ENCODE measurements at places on chromosomes 4 and X.

DNA sequence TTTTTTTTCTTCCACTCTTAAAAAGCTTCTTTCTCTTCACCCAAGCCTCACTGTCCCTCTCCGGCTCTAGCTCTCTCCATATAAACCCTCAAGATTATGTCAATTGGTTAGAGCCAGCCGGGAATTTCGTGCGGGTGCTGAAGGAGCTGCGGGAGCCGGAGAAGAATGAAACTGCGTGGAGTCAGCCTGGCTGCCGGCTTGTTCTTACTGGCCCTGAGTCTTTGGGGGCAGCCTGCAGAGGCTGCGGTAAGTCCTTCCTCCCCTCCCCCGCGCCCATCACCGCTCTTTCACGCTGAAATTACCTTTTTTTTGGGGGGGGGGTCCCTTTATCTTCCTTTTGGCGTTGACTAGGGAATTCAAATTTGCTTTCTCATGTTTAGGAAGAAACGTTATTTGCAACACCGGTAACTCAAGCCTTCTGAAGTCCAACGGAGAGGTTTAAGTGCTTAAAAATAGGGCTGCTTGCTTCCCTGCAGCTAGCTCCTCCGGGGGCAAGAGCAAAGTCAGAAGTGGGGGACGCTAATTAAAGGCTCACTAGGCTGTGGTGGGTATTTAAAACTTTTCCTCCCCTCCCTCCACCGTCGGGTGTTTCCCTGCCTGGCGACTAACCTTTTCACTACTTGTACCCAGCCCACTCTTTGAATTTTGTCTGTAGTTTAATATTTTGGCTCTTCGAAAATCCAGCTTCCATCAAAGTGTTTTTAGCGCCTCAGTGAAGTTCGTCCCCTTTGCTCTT, 491 bp downstream of the COL4A5 start:
- no peak for DNase-seq

- no peak for DNase-seq
Measured at GRCh38 chrX:9488586-9488985, 23.7 kb downstream of the TBL1X start.

DNA sequence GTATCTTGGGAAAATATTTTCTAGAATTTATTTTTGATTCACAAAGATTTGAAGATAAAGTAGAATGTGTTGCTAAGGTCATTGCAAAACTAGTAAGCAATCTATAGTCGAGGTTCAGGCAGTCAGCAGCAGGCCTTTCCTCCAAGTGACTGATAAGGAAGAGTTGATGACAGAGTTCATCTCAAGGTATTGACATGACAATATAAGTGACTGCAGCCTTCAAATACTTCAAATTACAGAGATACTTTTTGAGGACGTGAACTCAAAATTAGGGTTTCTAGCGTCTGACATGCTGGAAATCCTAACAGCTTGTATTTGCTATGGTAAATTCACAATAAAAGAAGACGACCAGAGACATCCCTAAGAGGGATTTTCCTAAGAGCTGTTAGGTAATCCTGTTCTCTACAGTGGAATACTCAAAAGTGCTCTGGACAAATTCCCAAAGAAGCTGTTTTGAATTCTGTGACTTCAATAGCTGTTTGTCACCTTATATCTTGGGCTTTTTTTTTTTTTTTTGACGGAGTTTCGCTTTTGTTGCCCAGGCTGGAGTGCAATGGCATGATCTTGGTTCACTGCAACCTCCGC, 7.4 kb downstream of the ARHGAP10 start:
- no peak for DNase-seq

GRCh38 chr4:29066861-29067260, 1653.3 kb upstream of the PCDH7 start:
- no peak for DNase-seq

- no peak for DNase-seq
Measured at GRCh38 chr4:188370777-188371176, 231.5 kb downstream of the TRIML1 start.

GRCh38 chrX:133674726-133675470, 259.6 kb upstream of the GPC4 start:
- no peak for DNase-seq

DNA sequence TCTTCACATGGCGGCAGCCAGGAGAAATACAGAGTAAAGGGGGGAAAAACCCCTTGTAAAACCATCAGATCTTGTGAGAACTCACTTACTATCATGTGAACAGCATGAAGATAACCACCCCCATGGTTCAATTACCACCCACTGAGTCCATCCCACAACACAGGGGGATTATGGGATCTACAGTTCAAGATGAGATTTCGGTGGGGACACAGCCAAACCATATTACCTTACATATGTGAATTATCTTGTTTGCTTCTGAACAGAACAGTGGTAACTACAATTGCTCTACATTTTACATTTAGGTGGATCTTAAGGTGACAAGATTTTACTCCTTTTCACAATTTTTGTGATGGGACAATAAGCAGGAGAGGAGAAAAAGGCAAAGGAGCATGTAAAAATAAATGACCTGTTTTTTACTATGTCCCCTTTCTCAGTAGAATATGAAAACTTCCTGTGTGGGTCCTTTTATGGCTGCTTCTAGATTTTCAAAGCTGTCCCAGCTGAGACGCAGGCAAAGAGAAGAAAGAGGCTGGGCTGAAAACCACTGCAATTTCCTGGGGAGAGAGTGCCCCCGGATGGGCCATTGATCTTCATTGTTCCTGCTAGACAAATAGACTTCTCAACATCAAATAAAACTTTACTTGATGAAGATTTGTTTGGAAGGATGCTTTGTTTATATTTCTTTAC, 45.9 kb upstream of the PGM2 start:
- DNase-seq, result no peak

DNA sequence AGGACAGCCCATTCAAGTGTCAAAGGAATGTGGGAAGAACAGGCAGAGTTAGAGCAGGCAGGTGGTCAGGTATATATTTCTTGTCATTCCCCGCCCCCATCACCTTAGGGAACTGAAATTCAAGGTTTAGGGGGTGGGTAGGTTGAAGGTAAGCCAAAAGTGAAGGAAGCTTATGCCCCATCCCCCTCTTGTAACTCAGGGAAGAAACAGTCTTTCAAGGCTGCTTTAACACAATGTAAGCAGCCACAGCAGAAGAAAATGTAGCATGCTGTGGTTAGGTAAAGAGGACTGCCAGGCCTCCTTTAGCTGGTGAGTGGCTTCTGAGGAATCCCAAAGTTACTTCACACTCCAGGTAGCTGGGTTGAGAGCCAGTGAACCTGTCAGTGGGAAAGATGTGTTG, 122.3 kb downstream of the RS1 start:
- DNase-seq, result no peak

DNA sequence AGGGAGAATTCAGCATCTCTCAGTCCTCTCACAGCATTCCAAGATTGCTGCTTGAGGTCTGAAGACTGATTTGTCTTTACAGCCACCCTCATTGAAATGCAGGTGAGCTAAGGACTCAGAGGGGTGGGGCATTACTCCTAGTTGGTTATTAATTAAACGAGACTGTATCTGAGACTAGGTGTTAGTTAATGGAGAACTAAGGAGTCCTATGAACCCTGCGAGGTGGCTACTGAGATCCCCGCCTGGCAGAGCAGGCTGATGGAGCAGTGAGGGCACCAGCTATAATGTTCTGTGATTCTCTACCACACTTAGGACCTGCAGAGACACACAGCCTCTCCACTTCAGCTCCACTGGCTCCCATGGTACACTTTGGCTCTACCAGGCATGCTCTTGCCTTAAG, 215.3 kb downstream of the MID1IP1 start:
- DNase-seq, result no peak

- DNase-seq, result no peak
Measured at GRCh38 chr4:139656614-139657486, 8.8 kb upstream of the MGST2 start.

- DNase-seq, result no peak
Measured at GRCh38 chr4:93842601-93843252, 14.2 kb downstream of the ATOH1 start.

DNA sequence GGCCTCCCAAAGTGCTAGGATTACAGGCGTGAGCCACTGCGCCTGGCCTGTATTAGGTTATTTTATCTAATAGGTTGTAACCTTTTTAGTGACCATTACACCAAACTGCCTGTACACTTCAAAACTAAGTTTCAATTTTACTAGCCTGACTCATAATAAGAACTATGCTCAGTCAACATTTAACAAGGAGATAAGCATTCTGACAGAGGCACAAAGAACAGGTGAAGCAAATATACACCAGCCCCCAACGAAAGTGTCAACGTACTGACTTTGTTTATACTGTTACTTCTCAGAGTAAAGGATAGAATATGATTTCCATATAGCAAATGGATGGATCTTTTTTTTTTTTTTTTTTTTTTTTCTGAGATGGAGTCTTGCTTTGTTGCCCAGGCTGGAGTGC, 62.8 kb downstream of the SHISA3 start:
- DNase-seq, result no peak

DNA sequence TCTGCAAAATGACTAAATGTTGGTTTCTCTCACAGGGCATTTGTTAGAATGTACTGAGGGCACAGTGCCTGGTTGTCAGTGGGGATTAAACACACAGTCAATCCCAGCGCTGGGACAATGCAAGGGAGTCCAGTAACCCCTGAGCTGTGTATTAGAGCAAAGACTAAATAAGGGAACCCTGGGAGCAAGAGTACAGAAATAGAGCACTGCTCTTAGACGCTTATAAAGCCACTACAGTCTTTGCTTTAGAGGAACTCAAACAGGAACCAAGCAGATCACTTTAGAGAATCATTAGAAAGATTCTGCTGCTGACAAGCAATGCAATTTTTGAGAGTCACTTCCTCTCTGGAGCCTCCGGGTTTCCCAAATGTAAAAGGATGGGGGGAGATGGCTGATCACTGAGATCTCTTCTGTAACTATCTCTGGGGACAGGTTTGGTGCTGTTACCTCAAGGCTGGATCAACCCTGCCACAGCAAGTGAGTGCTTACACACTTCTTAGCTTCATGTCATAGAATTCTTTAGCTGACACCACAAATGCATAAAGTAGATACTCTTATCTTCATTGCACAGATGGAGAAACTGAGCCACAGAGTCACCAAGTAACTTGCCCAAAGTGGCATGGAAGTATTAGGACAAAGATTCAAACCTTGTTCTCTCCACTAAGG, 137.8 kb upstream of the CPEB2 start:
- DNase-seq, result no peak
